ENCODE measurements at places on chromosomes 7 and 10. TPM values are rescaled to one million over a fixed set of nuclear protein-coding genes. Genes with fewer than 3 reads are reported as not detected.

- DNase-seq: peak; percentile 95
These were observed 1.1 kb upstream of the HBP1 start for GRCh38 chr7:107167483-107168232.

DNA sequence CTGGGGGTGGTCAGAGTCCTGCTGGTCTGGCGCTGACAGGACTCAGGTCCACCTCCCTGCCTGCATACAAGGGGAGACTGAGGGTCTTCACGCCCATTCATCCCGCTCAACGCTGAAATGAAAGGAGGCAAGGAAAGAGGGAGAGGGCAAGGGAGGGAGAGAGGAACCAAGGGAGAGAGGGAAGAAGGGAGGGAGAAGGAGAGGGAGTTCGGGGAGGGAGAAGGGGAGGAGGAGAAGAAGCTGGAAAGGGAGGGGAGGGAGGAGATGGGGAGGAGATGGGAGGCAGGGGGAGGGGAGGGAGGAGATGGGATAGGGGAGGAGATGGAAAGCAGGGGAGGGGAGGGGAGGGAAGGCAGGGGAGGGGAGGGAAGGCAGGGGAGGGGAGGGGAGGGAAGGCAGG, 69.4 kb upstream of the INPP5A start:
- no peak for DNase-seq

The SPDYE9 gene
- not detected for total RNA-seq

- DNase-seq: peak; percentile 4
These were observed 14.7 kb downstream of the INA start for GRCh38 chr10:103291588-103291987.

Measured in renal cortical epithelial cell (primary cell).